ENCODE measurements at places on chromosomes 4 and X.
A peak's percentile ranks its signal among the peaks of the same experiment; 100 is the strongest.

DNA sequence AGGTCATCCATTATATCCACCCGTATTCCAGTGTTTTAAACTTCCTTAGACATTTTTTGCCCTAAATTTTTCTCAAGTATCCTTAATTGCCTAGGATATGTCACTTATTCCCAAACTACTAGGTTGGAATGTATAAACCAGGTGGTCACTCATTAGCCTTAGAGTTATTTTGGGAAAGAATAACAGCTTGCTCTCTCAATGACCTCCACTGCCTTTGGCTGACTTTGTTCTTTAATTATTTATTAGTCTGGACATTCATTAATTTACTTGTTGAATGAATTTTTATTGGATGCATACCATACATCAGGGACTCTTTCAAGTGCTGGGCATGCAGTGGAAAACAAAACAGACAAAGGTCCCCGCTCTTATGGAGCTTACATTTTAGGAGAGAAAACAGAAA is 609.3 kb upstream of the IGFBP7 start:
- DNase-seq = no peak

- DNase-seq = no peak
Observed at GRCh38 chrX:150258463-150259430, 104.4 kb upstream of the MAMLD1 start.

DNA sequence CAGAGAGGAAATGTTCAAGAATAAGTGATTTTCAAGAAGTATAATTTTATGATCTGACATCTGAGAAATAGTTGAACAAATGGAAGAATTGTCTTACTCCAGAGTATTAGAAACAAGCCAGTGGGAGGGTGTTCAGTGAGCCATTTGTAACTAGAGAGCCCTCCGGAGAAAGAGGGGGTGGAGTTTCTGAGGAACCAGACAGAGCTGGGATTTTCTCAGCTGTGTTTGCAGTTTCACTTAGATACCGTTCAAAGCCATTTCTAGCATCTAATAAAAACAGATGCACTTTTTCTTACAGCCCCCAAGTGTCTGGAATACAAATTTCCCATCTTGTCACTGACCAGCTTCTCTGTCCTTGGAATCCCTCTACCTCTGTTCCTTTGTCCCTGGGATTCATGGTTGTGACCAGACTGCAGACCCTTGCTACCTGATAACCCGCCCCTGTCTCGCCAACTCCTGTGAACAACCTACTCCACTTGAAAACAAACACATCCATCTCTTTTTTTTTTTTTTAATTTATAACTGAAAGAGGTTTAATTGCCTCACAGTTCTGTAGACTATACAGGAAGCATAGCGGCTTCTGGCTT is 132.8 kb upstream of the KLF3 start:
- DNase-seq = peak; percentile 71

DNA sequence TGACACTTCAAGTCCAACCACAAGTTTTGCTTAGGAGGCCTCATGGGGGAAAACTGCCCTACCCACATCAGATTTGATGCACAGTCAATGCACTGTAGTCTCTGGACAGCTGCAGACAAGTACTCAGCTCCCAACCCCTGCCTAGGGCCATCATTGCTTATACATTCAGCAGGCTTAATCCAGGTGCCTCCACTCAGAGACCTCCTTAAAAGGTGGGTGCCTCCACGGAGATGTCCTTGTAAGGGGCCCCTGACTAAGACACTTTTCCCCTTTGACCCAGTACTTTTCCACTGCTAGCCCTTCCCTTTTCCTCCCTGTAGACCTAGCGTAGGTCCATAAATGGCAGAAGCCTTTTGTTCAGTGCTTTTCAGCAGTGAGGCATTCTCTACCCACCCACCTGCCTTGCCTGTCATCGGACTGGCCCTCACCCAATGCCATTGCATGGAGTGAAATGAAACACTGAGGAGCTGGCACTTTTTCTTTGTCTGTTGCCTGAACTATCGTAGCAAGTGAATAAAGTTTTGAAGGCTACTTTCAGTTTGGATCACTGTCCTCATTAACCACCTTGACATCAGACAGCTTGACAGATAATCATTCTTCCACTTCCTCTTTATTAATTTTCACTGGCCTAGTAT is 23.8 kb upstream of the PLK4 start:
- DNase-seq = no peak

DNA sequence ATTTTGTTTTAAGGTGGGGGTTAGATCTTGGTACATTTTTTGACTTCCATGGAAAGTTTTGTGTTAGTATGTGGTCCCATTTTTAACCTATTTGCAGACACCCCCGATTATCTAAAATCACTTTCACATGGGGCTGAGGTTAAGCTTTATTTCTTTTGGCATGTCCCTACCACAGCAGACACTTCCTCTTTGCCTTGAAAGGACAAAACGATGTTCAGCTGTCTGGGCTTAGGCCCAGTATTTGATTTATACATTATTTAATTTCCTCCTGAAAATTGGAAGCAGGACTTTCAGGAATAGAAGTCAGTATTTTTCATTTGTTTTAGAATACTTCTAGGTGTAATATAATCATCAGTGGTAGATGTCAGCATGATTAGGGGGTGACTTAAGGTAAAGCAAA is 112.4 kb upstream of the SPRY1 start:
- no peak for DNase-seq

GRCh38 chr4:113476800-113477199 is 284.7 kb downstream of the CAMK2D start:
- no peak for DNase-seq

- no peak for DNase-seq
Observed at GRCh38 chrX:53654376-53654775, 32.1 kb downstream of the HUWE1 start.

DNA sequence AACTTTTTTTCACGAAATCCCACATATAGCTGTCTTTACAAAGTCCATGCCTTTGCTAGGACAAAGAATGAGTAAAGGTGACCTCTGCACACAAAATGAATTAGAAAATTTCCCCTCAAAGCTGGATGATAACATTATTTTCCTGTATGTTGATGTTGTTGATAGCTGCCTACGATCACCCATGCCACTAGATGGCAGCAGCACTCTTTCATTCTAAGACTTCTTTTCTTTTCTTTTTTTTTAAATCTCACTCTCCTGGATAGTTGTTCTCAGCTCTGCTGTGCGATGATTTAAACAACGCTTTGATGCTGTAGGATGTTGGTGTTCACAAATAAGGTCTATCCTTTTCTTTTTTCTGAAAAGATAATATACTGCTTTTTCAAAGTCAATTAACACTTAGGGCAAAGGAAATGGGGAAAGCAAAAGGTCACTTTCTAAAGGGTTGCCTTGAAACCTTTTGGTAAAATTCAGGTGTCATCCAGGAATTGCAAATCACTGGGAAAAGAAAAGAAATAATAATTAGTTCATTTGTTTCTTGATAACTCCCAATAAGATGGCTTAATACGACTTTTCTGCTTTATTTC is 266.8 kb downstream of the C4orf33 start:
- DNase-seq = peak; percentile 86

DNA sequence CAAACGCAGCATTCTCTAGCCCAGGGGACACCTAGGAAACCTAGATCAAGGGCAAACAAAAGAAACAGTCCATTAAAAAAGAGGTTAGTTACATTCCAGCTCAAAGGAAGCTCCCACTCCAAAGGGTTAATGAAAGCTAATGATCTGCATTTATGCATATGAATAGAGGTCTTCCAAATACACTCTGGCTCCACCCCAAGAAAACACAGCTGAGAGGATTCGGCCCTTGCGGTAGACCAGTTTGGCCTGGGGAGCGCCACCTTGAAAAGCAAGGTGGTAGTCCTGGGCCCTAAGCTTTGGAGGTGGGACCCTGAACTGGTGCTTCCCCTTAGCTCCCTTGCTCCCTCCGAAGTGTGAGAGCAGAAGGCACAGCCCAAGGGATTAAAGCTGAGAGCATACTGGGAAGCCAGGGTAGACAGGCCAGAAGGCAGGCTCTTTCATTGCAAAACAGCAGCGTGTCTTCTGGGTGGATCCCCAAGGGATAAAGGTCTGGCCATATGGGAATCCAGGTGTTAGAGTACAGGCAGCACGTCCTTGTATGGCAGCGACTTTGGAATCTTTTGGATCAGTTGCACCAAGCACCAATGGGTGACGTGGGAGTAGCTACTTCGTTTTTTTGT is 3.7 kb downstream of the GABRQ start:
- DNase-seq = no peak

GRCh38 chr4:9916346-9916745 is 105.0 kb downstream of the SLC2A9 start:
- DNase-seq = no peak

GRCh38 chr4:153534792-153535629 is 68.9 kb downstream of the TMEM131L start:
- no peak for DNase-seq

DNA sequence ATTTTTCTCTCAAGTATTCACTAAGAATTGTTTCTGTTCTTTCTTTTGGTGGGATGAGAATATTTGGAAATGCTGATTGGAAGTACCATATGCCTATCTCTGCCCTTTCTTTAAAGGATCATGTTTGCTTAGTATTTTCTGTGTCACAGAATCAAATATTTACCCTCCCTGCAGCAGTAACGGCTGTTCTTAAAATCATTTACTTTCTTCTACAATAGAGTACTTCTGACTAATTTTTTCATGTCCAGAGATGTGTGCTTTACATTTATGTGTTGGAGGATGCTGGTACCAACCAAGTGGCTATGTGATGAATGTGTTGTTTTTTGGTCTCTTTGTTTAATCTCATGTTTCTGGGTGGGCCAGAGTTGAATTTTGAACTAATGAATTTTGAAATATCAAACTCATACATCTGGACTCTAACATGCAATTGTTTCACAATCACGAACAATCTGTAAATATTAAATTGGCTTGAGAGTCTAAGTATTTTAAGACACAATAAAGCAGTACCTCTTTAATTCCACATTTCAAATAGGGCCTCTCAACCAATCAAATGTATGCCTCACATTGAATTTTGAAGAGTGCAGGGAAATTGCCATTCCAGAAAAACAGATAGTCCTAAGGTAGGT is 59.4 kb upstream of the ARSJ start:
- DNase-seq = no peak

DNA sequence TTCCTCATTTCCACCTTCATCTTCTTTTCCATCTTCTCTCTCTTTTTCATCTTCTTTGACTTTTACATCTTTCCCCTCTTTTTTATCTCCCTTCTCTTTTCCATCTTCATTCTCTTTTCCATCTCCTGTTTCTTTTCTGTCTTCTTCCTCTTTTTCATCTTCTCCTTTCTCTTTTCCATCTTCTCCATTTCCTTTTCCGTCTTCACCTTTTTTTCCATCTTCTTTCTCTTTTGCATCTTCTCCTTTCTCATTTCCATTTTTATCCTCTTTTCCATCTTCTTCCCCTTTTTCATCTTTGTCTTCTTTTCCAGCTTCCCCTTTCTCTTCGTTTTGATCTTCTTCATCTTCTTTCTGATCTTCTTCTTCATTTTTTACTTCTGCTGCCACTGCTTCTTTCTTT is 87.0 kb downstream of the HMGN5 start:
- DNase-seq = no peak

DNA sequence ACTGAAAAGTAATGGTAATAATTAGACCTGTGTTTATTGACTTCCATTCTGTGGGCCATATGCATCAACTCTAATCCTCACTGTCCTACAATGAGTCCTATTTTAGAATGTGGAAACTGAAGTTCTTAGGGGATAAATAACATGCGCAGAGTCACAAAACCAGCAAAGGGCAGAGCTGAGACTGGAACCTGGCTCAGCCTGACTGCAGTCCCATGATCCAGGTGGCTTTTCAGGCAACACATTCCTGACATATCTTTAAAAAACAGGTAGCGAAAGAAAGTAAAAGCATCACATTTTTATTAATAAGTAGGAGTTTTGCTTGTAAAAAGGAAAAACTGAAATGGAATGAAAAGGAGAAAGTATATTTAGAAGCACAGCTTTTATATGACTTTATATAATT is 34.7 kb upstream of the PRSS48 start:
- DNase-seq = no peak

- peak; percentile 91 for DNase-seq
Observed at GRCh38 chrX:16484338-16484737, 165.6 kb upstream of the S100G start.

DNA sequence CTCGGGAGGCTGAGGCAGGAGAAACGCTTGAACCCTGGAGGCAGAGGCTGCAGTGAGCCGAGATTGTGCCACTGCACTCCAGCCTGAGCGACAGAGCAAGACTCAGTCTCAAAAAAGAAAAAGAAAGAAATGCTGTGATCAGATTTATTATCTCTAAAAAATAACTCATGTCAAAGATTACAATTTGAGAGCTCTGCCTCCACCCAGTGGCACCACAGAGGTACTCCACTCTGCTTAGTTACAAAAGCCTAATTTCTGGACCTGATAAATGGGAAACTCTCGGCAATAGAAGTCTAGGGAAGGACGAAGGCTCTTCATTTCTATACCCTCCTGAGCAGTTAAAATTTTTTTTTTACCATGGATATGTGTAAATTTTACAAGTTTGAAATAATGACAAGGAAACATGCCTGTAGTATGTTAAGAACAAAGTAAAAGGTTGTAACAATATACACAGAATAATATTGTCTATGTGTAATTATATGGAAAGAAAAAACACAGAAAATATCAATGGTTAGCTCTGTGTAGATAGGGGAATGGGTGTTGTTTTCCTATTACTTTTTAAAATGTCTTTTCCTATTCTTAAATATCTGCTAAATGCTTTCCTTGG is 149.8 kb downstream of the STIM2 start:
- peak; percentile 74 for DNase-seq

Data from suppressor macrophage treated with lipopolysaccharide for 1 hour (primary cell).